Suppressor macrophage (primary cell): ENCODE measurements at places on chromosomes 3 and 15.
A peak's percentile ranks its signal among the peaks of the same experiment; 100 is the strongest.

GRCh38 chr3:42589382-42590109 is 1.1 kb upstream of the SS18L2 start:
- DNase-seq, result no peak

DNA sequence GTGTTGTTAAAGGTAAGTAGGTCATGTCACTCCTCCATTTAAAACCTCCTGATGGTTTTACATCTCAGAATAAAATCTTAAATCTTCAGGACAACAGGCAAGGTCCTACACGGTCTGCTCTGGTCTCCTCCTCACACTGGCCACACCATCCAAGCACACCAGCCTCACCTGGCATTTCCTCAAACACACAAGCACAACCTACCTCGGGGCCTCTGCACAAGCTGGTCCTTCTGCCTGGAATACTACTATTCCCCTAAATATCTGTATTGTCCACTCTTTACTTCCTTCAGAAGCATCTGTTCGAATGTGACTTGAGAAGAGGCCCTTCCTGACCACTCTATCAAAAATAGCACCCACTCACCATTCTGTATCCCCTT is 1.8 kb downstream of the GORASP1 start:
- no peak for DNase-seq

GRCh38 chr15:64681424-64682024 is 93.9 kb downstream of the RBPMS2 start:
- peak; percentile 64 for DNase-seq

- DNase-seq, result no peak
Observed at GRCh38 chr3:89974903-89975519, 867.6 kb downstream of the EPHA3 start.

- peak; percentile 21 for DNase-seq
Observed at GRCh38 chr15:55937040-55937439, 56.4 kb downstream of the NEDD4 start.

GRCh38 chr3:50138266-50139200 is 16.6 kb upstream of the SEMA3F start:
- DNase-seq, result no peak

- no peak for DNase-seq
Observed at GRCh38 chr15:94258246-94258645, 26.9 kb downstream of the MCTP2 start.

DNA sequence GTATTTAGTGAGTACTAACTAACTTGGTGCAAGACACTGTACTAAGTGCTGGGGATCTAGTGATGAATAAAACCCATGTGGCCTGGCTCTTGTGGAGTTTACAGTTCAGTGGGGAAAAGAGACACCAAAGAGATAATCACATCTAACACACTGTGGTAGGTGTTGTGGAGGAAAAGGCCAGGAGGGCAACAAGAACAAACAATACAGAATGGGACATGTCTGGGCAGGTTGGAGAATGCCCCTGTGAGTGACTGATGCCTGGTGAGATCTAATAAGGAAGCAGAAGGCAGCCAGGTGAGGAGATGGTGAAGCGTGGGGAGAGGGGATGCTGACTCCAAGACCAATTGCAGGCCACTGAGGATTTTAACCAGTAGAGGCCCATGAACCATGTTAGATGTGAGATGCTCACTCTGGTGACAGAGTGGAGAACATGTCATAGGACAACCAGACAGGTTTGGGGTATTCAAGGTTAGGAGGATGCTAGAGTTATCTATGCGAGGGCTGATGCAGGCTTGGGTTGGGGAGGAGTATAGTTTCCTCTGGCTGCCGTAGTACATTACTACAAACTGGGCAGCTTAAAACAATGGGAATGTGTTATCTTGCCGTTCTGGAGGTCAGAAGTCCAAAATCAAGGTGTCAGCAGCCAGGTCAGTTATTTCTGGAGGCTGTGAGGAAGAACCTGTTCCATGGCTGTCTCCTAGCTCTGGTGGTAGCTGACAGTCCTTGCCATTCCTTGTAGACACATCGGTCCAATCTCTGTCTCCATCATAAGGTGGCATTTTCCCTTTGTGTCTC is 81.4 kb downstream of the ARNT2 start:
- DNase-seq, result no peak

- no peak for DNase-seq
Observed at GRCh38 chr15:90960298-90961091, 5.8 kb downstream of the RCCD1 start.

- no peak for DNase-seq
Observed at GRCh38 chr15:48394970-48395369, 63.7 kb downstream of the DUT start.

- DNase-seq, result no peak
Observed at GRCh38 chr3:47722859-47723258, 58.8 kb downstream of the SMARCC1 start.

- DNase-seq, result no peak
Observed at GRCh38 chr3:111725706-111726105, 130.6 kb upstream of the ZBED2 start.

GRCh38 chr3:136818191-136818768 is 646 bp upstream of the SLC35G2 start:
- no peak for DNase-seq

DNA sequence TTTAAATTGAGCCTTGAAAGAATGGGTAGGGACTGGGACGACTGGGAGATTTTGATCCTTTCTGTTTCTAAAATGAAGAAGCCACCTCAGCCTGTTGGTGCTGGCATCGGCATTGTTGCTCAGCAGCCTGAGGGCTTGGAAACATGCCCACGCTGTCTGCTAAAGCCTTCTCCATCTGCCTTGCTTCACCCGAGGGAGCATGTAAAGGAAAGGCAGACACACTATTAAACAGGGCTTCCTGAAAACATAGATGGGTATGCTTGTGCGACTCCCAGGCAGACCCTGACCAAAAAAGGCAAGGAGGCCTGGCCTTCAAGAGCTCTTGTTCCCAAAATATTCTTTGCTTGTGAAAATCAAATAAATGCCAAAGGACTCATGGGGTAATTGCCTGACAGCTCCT is 84.2 kb upstream of the SLC4A7 start:
- DNase-seq, result peak; percentile 76

DNA sequence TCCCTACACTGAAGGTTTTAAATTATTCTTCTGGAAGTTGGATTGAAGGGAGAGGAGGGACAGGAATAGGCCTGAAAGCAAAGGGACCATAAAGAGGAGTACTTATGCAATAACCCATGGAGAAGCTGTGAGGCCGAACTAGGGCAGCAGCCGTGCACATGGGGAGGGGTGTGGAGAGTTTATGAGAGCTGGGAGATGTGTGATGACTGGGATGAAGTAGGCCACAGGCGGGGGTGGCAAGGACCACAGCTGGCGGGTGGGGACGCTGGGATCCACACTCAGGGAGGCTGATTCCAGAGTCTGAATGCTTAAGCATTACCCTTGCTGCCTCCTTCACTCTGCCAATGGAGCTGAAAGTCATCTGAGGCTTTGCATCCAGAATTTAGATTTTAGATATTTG is 123.8 kb downstream of the ARNT2 start:
- DNase-seq, result no peak

DNA sequence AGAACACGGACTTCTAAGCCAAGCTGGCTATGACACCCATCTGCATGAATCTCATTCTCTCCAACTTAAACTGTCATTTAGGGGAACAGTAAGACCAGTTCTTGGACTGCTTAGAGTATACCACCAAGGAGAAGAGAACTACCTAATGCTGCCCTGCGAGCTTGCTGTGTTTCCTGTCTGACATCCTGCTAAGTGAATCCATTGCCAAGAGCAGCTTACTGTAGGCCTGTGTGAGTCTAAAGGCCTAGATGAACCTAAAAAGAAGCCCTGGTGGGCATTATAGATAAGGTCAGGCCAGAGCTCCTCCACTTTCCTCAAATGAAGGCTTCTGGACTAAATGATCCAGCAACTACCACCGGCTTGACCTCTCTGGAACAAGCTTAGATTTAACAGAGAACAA is 15.0 kb downstream of the LZTFL1 start:
- DNase-seq, result no peak

GRCh38 chr3:72329354-72329753 is 518.9 kb downstream of the SHQ1 start:
- no peak for DNase-seq

DNA sequence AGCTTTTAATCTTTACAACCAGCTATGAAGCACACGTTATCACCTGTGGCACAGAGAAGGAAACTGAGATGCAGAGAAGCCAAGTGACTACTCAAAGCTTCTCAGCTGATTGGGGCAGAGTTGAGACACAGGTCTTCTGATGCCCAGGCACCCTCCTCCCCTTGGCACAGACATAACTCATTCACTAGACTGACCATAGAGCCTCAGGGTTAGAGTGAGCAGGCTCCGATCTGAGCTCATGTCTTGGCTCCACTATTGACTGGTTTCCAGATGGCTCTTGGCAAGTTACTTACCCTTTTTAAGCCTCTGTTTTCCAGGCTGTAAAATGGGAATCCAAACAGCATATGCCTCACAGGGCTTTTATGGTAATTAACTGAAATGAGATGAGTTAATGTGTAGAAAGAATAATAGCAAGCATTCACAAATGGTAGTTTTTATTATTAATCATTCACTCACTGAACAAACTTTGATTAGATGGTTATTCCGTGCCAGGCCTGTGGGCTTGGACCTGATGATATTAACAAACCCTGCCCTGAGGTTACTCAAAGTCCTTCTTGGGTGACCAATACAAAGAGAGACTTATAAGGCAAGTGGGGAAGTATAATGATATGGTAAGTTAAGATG is 184.3 kb downstream of the ANXA2 start:
- no peak for DNase-seq

GRCh38 chr3:112390783-112391641 is 58.1 kb downstream of the CD200 start:
- no peak for DNase-seq

DNA sequence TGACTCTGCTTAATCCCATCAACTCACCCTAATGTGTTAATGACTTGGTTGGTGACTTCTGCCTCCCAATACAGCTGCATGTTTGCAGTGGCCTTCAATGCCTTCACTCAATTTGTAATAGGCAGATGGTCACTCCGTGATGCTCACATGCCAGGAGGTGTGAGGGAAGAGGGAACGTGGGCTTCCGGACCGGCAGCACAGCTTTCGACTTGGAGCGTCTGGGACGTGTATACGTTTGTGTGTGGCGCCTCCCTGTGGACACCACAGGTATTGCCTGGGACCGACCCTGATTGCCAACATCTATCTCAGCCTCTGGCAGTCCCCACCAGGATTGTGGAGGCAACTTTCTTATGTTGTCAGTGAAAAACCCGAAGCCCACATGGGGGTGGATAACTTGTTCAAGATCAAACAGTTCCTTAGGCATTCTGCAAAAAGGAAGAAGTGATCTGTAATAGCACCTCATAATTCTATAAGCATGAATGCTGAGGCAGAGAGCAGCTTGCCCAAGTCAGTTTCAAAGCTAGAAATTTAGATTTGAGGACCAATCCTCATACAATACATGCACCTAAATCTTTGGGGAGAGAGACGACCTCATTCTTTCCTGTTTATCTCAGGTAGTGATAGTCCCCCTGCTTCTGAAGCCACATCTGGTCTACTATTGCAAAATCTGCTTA is 16.9 kb downstream of the MRPL46 start:
- DNase-seq, result peak; percentile 84

- DNase-seq, result no peak
Observed at GRCh38 chr15:75727031-75727531, 14.4 kb upstream of the CSPG4 start.

DNA sequence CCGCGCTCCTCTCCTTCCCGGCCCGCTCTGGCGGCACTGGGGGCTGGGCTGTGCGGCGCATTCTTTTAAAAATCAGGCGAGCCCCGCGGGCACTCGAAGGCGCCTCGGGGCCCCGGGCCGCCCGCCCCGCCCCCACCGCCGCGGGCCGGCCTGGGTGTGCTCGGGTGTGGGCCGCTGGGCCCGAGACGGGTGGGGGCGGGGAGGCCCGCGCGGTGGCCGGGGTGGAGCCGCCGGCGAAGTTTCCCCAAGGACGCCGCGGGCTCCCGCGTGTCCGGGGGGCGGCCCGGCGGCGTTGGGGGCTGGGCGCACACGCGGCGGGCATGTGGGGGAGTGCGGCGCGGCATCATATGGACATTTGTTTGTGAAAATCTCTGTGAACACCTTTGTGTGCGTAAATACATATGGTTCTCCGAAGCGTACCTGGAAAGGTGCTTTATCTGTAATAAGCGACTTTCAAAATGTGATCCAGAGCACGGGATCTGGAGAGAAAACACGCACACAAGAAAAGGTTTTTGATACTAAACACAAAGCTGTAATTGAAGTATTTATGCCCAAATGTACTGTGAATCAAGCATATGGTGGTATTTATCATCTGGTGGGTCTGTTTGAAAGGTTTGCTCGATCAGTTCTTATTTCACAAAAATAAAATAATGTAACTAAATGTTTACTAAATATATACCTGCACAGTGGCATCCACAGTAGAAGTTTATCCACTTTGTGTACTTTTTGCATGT is 612 bp upstream of the TBL1XR1 start:
- DNase-seq, result peak; percentile 85

DNA sequence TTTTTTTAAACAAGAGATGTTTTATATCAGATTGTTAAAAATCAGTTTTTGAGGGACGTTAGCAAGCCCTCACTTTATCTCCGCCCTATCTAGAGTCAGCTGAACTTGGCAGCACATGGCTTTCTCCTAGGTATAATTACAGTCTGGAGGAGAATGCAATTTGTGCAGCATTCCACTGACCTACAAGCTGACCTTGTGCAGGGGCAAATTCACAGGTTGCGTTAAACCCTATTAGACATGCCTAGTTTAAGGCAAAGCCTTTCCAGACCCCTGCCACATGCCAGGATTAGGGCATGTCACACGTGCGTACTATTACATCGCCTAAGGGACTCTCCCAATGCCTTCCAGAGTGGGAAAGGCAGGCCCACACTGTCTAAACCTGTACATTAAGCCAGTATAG is 224.0 kb downstream of the GREM1 start:
- DNase-seq, result no peak

DNA sequence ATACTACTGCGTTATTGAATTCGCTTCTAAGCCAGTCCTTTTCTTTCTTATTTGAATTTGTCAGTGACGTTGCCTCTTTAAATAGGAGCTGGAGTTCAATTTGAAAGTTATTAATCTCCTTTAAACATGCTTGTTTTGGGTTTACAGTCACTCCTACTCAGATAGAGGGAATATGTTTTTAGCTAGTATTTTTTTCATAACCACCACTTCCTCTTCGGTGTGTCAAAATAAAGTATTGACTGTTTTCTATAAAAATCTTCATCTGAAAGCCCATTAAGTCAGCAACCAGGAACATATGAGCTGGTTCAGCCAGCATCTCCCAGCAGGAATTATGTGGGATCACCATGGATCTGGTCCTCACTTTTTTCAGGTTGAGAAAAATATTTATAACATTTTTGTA is 772.9 kb downstream of the DIPK2A start:
- no peak for DNase-seq

DNA sequence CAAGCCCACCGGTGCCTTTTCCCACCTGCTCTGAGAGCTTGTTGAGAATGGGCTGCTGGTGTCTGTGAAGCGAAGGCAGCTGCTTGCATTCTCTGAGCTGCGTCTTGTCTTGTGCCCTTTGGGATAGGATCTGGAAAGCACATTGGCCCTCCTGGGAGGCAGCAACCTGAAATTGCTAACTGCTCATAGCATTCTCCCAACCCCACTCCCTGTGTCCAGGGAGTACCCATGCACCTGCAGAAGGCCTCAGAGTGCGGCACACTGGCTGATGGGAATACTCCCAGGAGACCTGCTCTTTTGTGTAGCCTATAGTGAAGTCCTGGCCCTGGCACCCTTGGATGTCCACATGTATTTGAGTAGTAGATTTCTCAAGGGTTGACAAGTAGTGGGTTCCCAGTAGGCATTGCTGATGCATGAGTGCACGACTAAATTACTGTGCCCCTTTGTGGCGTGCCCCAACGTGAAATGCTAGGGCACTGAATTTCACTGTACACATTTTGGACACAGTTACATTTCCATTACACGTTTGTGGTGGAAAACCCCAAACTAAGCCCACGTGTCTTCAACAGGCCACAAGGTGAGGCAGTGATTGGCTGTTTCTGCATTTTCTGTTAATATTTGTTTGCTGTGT is 3.7 kb downstream of the EPHB1 start:
- DNase-seq, result no peak
